GM12865 (cell line): ENCODE measurements at places on chromosomes 16 and 17.

DNA sequence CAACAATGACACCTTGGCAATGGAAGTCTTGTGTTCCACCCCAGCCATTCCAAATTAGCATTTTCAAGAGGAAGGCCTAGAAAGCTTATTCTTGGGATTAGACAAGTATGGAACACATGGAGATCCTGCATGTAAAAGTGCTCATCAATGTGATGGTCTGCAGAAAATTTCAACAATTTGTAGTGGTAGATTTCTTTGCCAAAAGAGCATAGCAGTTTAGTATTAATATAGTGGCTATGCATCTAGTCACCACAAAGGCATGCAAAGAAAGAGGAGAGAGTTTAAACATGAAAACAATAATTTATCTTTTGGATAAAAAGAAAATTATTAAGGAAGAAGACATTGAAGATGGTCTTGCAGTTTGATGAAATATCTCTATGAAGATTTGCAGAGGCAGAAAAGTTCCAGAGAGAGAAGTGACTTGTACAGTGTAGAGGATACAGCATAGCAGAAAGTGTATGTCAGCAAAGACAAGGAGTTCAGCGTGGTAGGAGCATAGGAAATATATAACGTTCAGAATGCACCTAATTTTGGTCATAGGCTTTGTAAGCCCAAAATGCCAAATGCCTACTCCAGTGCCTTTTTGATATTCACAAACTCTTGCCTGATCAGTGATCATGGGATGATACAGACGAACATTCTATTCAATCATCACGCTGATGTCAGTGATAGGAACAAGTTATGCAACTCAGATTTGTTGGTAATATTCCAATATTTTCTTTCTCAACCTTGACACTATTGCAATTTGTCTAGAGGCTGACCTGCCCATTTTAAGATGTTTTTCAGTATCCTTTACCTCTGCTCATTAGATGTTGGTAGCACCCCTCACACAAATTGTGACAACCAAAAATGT is 727.9 kb upstream of the SOX9 start:
- DNase-seq, result no peak

DNA sequence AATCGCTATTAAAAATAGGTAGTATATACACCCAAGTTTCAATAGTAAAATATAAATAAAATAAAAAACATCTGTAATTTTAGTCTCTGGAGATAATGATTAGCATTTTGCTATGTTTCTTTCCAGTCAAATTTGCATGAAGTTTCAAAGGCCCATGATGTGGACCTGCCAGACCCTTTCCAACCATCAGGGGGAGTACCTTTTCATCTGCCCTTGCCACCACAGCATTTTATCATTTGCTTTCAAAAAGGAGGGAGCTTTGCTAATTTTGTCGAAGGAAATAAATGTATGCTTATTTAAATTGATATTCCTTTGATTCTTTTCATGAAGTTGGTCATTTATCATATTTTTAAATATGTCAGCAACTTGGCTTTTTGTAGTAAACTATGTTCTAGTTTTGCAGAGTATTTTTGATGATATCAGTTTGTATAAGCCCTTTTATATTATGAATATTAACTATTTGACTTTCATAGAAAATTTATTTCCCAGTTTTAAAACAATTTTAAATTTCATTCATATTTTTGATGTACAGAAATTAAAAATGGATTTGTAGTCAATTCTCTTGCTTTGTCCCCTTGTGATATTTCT is 115.2 kb upstream of the NETO2 start:
- peak; percentile 51 for DNase-seq

DNA sequence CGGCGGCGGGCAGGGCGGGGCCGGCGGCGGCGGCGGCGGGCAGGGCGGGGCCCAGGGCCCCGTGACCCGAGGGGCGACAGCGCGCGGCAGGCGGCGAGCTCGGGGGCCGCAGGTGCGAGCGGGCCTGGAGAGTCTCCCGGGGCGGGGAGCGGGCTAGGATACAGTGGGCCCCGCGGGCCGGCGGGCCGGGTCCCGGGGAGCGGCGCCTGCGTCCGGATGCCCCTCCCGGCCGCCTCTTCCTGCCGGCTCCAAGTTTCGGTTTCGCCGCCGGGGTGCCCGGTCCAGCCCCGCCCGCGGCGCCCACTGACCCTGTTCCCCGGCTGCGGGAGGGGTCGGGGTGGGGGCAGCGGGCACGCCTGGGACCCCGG is at the start of gene RNF213:
Gene RNF213, plus strand, starts transcription at position 62 of the 368 bp plus-strand sequence. CDS start 2,830 bp downstream, outside the sequence.
- peak; percentile 70 for DNase-seq

- DNase-seq, result no peak
Observed at GRCh38 chr16:11539641-11540050, 47.1 kb downstream of the LITAF start.

DNA sequence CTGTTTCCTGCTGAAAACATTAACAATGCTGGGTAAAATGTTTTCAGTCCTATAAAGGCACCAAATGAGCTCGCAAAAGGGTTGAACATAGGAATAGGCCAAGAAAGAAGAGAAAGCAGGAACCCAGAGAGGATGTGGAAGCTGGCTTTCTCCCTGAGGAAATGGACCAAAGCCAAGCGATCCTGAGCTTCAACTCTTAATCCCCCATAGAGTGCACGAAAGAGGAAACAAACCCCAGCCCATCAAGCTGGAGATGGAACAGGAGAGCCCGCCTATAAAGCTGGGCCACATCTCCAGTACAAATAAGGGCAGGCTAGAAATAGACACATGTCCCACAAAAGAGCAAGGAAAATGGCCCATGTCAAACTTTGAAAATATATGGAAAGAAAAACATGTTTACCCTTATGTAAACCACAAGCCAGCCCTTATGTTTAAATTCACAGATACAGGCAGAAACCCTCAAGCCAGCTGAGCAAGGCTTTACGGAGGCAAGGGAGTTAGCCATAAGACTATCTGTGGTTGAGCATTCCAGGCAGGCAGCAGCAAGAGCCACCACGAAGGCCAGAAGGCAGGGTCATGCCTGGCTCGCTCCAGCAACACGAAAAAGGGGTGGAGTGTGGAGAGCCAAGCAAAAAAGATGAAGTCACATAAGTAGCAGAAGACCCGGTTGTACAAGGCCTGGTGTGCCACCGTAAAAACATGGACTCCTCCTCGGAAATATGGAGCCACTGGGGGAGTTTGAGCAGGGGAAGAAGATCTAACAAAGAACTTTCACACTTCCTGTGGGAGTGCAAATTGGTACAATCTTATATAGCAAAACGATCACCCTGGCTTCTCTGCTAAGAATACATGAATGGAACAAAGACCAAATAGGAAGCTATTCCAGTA is 27.8 kb downstream of the COPRS start:
- DNase-seq, result no peak

GRCh38 chr16:56237451-56237930 is 46.2 kb downstream of the GNAO1 start:
- no peak for DNase-seq

DNA sequence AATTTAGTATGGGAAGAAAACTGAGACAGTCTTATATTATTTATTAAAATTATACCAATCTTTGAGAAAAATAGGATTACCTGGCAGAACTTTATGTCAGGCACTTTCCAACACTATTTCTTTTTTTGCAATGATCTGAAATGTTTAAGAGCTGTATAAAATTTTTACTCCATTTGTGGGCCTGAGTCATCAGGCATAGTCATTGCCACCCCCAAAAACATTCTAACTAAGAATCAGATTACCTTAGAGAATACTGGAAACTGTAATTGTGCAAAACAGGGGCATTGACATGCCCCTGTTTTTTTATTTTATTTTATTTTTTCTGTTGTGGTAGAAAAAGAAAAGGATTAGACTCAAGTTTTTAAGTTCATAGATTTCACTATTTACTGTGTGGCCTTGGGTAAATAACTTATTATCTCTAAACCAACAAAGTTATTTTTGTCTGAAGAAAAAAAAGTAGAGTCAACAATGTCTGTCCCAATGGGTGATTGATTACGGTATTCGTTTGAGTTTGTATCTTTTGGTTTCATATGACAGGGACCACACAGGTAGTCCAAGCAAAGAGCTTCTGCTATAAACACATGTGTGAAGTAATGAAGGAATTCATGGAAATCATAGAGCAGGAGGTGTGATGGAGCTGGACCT is 24.6 kb downstream of the VAT1L start:
- no peak for DNase-seq

- DNase-seq, result peak; percentile 5
Observed at GRCh38 chr16:22232277-22233036, 26.4 kb downstream of the EEF2K start.

DNA sequence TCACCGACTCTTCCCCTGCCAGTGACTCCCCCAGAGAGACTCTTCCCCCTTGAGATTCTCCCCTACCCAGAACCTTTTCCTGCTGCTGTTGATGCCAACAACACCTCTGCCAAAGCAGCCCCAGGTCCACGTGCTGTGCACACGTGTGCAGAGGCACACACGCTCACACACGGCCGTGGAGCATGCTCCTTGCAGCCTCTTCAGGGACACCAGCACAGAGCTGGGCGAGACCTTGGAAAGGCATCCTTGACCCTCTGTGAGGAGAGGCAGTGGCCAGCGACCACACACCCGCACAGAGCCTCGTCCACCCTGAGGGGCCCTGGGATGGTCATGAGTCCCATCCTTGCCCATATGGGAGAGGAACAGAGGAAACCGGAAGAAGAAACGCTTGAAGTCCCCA is 181.9 kb downstream of the RBFOX3 start:
- no peak for DNase-seq

DNA sequence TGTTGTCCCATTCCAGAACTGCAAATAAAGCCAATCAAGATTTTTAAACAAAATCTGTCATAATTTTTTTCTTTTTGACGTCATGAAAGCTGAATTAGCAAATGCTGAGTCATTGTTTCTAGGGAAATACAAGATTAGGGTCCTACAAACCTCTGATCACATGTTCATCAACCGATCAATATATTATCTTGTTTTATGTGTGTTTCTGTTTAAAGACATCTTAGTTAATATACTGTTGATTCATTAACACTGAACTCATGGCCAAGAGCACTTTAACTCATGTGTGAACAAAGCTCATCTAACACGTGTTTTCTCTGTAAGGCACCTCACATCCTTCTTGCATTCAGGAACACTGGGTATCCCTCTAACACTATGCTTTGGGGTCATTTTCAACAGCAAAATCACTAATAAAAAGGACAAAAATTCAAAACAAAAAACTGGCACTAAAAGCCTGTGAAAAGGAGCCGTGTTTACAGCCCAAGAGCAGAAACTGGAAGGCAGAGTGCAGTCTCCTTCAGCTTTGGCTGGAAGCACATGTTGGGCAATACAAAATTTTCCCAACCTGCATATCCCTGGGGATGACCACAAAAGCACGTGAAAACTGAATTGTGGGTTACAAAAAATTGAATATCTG is 102.5 kb downstream of the PARN start:
- no peak for DNase-seq

DNA sequence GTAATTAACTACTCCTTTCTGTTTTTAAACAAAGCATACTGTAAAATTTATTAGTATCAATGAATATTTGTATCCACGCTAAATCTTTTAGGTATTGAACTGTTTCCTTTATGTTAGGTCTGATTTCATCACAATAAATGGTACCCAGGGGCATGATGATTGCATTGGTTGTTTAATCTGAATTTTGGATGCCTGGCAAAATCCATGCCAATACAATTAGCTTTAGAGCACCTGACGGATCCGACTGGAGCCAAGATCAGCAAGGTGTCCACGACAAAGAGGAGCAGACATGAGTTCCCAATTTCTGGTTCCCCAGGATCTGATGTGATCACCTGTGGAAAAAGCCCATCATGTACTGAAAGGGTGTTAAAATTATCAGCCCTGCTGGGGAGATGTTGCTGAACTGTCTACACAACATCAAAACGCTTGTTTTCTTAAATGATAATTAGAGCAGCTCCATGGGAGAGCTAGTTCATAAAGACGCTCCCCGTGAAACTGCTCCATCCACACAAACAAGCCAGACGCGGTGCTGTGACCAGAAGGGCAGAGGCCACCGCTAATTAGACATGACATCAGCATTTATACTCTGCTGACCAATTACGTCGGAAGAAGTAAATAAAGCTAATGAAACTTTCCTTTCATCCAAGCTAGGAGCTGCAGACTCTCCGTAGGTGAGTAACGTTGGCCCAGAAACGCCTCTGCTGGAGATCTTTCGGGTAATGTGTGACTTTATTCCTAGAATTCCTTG is 151.7 kb downstream of the CPPED1 start:
- no peak for DNase-seq

GRCh38 chr17:78534492-78535272 is 42.5 kb downstream of the DNAH17 start:
- no peak for DNase-seq

GRCh38 chr17:58536542-58536941 is 22.1 kb upstream of the MTMR4 start:
- DNase-seq, result no peak

- DNase-seq, result no peak
Observed at GRCh38 chr16:81607805-81608522, 163.4 kb downstream of the CMIP start.

- no peak for DNase-seq
Observed at GRCh38 chr17:27950995-27951394, 57.8 kb upstream of the LYRM9 start.

DNA sequence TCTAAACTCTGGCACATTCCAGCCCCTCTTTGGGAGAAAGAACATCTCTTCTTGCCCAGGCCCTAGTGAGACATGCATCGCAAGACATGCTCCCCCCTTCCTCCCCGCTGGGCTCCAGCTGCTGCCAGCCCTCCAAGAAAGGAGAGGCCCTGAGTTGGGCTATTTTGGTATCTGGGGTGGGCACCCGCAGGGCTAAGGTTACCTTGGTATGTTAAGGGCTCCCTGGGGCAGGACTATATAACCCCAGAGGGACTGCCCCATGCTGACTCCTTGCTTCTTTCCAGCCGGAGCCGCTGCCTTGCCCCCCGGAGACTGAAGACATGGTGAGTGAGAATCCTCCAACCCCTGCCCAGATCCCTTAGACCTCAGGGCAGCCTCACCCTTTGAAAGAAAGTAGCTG is at the start of gene MYL11:
Gene MYL11, plus strand, starts transcription at position 265 of the 400 bp plus-strand sequence. Its CDS starts 56 bp downstream, at position 321.
- DNase-seq, result no peak

DNA sequence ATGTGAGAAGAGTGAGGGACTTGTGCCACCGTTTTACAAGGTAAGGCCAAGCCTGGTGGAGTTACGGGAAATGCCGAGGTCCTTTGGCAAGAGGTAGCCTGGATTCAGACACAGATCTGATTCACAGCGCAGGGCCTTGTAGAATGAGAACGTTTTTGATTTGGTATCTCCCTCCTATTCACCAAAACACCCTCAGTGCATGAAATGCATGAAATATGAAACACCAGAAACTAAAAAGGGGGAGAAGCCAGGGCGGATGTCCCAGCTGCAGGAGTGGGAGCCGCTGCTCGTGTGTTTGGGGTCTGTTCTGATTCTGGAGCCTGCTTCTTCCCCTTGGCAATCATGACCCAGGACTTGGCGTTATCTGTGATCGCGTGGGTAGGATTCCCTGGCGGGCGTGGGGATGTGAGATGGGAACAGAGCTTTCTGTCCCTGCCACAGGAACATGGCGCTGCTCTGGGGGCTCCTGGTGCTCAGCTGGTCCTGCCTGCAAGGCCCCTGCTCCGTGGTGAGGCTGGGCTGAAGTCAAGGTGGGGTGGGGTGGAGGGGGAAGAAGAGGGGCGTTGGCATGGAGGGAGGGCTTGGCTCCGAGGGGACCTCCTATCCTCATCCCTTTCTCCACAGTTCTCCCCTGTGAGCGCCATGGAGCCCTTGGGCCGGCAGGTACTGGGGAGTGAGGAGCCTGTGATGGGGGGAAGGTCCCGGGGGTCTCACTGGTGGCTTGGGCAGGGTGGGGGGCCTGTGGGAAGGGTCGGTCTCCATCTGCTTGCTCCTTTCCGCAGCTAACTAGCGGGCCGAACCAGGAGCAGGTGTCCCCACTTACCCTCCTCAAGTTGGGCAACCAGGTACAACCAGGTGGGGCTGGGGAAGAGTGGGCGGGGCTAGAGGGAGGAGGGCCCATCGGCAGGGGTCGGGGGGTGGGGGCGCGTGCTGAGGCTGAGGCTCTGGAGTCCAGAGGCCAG is 2.2 kb downstream of the SERPINF2 start:
- DNase-seq, result no peak
